ENCODE measurements at places on chromosomes 5 and 9.

DNA sequence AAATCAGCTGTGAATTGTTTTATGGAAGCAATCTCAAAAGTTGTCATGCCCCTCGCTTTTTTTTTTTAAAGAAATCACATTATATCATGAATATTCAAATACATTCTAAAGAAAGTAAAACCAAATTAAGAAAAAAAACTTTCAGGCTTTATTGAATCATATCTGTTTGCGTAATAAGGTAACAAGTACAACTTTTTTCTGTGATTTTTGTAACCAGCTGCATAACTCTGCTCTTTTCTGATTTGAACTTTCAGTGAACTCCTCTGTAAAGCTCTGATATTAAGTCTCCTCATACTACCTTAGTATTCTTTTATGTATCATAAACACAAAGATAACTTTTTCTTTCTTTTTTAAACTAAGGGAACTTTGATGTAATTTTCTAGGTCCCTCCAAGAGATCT, 65.3 kb downstream of the CWC27 start:
- DNase-seq: no peak

- DNase-seq: peak; percentile 6
These were observed 55.5 kb upstream of the ZNF354A start for GRCh38 chr5:178785999-178786398.

GRCh38 chr5:150460781-150461180, 11.2 kb upstream of the RPS14 start:
- no peak for DNase-seq

- no peak for DNase-seq
These were observed 200.1 kb downstream of the MCTP1 start for GRCh38 chr5:95084757-95085156.

DNA sequence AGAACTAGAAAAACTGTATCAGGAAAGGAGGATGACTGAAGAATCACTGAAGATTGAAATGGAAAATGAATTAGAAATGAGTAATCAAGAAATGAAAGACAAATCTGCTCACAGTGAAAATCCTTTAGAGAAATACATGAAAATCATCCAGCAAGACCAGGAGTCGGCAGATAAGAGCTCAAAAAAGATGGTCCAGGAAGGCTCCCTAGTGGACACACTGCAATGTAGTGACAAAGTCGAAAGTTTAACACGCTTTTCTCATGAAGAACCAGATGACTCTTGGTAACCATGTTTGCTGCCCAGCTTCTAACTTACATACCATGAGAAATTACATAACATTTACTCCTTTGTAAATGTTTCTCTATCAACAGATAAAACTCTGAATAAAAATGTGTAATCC, 37.1 kb downstream of the CPLANE1 start:
- no peak for DNase-seq

- DNase-seq: no peak
These were observed 141.2 kb downstream of the PRDM9 start for GRCh38 chr5:23648656-23649055.

GRCh38 chr5:169656125-169656901, 19.2 kb downstream of the DOCK2 start:
- DNase-seq: peak; percentile 81

DNA sequence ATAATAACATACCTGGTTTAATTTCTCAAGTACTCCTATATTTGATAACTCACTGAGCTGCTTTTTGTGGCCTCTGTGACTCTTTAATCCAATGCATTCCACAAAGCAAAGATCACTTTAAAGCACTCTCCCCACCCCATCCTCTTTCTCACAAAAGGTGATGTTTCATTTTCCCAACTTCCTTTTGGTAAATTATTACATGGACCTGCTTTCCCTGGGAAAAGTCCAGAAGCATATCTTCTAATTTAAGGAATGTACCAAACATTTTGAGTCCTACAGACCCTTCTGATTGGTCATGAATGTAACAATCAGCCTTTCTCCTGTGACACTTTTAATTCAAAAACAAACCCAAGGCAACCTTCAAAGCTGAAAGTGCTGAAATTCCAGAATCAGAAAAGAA, 71.1 kb downstream of the MLLT3 start:
- DNase-seq: no peak

DNA sequence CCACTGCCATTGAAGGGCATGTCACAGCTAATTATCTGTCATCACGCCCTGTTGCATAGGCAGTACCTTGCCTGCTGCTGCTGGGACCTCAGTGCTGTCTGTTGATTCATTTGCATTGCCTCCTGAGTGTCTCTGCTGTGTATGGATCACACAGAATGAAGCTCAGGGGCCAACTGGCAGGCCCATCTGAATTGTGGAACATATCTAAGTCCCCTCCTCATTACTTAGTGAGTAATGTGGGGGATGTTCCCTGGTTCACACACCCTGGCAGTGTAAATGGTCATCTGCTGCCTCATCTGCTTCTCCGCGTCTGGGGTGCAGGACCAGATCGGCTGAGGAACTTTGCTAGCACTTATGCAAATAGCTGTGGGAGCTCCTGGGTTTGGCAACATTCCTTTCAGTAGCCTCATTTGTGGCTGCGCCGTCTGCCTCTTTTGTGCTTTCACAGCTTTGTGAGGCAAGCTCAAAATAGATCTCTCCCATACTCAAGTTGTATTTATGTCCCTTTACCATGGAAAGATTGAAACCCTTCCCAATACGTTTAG, 25.4 kb downstream of the TYRP1 start:
- DNase-seq: no peak

- DNase-seq: peak; percentile 70
These were observed 175.3 kb downstream of the SLF1 start for GRCh38 chr5:94793816-94794198.

DNA sequence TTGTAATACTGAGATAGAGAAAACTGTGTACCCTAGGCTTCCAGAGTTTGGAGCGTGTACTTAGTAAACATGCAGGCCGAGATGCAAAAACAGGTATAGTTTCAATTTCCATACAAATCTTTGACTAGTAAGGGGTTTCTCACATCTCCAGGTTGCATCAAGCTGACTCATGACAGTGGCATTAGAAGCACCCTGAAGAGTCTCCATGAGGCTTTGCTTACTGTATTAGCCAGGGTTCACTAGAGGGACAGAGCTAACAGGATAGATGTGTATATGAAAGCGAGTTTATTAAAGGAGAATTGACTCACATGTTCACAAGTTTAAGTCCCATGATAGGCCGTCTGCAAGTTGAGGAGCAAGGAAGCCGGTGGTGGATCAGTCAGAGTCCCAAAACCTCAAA, 275.3 kb upstream of the CDH6 start:
- no peak for DNase-seq

DNA sequence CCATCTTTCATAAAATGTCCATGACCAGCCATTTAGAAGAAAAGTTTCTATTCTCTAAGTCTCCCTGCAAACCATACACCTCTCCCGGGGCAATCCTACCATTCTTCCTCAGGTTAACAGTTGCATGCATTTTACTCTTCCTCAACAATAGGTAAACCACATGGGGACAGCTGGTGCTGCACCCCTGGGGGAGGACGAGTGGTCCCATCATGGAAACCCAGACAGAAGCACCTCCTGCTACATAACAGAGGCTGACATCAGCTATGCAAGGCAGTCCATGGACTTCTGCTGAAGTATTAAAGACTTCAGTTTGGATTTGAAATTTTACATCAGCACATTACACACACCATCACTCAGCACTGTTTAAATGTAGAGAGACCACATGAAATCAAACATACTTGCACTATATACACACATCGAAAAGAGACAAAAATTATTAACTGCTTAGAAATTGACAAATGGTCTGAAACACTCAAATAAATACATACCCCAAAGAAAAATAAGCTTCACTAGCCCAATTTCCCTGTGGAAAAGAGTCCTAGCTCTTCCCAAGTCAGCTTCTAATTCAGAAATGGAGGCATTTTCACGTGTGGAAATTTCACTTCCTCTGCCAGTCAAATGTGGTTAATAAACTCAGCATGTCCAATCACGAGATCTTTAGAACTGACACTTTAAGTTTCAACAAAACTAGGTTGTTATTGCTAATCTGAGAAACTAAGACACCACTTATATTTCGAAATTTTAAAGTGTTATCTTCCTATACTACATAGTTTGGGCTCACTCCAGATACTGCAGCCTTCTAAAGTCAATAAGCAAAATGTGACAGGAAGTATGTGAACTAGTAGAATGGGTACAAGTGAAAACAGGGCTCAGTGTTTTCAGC, 173.4 kb downstream of the ROR2 start:
- DNase-seq: peak; percentile 39

- no peak for DNase-seq
These were observed 69.3 kb upstream of the DAB2 start for GRCh38 chr5:39494107-39494510.

- no peak for DNase-seq
These were observed 215.5 kb downstream of the DAB2IP start for GRCh38 chr9:121866927-121867326.

- DNase-seq: peak; percentile 69
These were observed 26.0 kb downstream of the TPD52L3 start for GRCh38 chr9:6354072-6354686.

Data from suppressor macrophage treated with lipopolysaccharide for 4 hours (primary cell).